Activated CD8-positive, alpha-beta memory T cell treated with anti-CD3 and anti-CD28 coated beads, Interleukin-2, amount 10 ng/mL, durations not matched to agents 7 days and 5 days (primary cell): ENCODE measurements at places on chromosomes 3 and 15.

DNA sequence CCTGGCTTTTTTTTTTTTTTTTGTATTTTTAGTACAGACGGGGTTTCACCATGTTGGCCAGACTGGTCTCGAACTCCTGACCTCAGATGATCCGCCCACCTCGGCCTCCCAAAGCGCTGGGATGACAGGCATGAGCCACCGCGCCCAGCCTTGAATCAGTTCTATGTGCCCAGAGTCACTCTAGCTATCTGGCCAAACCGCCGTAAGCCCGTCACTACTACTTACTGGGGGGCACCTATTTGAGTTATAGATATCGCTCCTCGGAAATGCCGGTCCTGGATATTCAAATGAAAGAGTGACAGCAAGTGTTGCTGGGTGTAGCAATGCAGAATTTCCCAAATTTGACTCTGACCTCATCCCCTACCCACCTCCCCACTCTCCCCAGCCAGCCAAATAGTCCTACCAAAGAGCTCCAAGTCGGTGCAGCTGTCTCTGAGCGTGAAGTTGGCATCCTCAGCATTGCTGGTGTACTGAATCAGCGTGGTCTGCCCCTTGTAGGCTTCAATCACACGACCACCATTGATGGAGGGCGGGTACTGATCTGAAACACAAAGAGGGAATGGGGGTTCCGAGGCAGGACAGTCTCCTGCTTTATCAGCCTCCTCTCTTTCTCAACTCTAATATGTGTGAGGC lies 38.1 kb downstream of the MUC20 start:
- DNase-seq = no peak

DNA sequence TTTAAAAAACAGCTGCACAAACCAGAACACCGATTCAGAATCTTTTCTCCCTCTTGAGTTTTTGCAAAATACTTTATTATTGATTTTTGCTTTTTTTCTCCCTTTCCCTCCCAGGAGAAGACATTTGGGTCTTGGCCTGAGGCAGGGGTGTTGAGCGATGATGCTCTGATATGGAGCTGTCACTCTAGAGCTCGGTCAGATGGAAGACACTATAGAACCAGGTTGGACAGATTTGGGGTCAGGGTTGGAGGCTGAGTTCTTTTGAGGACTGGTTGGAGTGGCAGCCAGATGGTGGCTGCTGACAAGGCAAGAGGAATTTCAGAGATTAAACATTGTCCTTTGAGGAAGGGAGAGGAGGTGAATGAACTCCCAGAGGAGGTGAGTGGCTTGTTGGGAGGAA lies 16.9 kb downstream of the CDAN1 start:
- DNase-seq = no peak

GRCh38 chr3:8491271-8492144 lies 10.1 kb upstream of the LMCD1 start:
- DNase-seq = no peak

DNA sequence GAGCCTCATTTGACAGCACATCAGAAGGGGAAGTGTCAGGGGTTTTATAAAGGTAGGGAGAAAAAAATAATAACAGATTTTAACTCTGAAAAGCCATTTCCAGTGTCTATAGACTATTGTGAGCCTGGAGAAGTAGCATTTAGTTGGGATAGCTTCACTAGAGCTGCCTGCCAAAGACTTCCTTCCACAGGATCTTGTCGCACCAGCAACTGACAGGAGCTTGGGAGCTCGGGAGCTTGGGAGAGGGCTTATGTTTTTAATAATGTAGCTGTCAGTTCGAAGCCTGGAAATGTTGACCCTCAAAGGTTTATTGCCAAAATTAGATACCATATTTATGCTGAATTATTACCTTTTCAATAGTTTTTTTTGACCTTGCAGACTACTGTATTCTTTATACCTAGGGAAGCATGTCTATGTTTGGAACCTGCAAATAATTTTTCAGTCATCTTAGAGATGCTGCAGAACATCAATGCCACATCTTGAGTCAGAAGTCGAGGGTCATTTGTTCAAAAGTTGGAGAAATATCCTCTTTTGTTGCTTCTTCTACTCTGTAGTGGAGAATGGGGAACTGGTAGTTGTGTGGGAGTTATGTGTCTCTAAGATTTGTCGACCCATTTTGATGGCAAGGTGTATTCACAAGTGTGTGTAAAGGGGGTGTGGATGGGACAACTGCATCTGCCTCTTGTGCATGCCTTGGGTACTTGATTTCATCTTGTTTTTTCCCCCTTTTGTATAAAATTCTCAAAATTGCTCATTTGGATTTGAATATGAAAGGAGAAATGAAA lies 41.7 kb downstream of the ARPP21 start:
- DNase-seq = no peak

DNA sequence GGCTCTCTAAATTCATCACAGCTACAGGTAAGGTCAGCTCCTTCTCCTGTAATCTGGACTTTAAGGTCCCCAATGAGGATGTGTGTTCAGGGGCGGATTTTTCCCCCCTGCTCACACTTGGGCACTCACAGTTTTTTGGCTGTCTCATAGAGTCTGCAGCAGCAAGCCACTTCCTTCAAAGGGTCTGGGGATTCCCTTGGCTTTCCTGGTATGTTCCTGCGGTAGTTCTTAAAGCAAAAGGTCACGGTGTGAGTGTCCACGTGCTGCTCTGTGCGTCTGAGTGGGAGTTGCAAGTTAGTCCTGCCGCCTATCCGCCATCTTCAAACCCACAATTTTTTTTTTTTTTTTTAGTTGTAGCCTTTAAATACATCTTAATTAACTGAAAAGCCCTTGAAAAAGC lies 15.4 kb upstream of the CFAP20DC start:
- no peak for DNase-seq

- DNase-seq = no peak
Observed at GRCh38 chr3:5388091-5388490, 200.6 kb downstream of the EDEM1 start.

DNA sequence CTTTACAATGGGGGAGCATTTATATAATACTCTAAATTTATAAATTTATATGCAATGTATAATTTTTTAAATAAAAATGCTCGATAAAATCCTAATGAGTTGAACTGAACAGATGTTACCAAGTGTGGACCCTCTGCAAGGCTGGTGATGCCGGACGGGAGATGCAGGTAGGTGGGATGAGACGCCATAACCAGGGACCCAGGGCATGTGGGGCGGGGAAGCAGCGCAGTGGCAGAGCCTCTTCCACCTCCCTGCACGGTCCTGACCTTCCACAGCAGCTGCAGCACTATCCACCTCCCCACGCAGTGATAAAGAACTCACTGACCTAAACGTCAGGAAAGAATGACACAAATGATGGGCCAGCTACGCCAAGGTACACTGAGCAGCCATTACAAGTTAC lies 12.8 kb downstream of the PCSK6 start:
- no peak for DNase-seq

DNA sequence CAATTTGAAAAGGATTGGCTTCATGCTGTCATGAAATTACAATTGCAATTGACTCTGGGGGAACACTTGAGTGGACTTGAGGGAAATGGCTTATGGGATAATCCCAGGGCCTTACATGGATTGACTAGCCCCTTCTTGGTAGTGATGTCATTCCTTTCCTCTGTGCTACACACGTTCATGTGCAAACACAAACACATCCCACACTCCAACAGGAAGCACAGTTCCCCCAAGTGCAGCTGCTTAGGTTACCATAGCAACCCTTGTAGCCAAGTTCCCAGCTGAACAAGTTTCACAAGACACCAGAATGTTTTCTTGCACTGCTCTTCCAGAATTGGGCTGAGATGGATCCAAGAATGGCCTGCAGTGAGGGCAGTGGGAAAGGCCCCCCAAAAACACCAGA lies 217.0 kb downstream of the ZNF621 start:
- DNase-seq = no peak

DNA sequence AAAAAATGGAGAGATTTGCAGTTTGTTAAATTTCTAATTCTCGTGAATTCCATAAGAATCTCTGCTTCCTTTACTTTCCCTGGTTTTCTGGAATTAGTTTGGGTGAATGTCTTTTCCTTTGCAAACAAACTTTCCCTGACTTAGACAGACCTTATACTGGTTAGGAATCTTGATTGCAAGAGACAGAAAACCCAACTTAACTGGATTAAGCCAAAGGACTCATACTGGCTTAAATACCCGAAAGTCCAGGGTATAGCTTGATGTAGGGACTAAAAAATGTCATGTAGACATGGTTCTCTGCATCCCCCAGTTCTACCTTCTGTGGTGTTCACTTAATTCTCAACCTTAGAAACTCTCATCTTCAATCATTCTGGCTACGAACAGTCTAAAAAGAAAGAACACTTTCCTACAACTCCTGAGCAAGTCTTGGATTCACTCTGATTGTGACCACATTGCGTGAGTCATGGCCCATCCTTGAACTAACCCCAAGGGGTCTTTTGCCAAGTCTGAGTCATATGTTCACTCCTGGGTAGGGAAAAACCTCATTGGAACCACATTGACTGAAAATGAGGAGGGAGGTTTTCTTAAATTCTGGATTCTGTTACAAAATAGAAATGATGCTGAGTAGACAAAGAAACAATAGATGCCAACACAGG lies 136.0 kb upstream of the DAZL start:
- DNase-seq = no peak

DNA sequence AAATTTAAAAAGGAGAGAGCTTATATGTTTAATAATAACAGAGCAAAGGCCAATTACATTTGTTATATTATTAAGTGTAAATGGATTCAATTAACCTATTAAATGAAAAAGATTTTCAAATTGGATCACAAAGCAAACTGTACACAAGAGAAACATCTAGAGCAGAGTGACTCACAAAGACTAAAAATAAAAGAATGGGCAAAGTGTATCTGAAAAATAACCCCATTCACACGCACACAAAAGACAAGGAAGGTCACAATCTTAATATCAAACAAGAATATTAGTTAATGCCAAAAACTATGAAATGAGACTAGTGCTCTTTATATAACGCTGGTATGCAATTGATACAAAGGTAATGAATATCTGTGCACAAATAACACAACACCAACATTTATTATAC lies 65.7 kb downstream of the MOBP start:
- no peak for DNase-seq

DNA sequence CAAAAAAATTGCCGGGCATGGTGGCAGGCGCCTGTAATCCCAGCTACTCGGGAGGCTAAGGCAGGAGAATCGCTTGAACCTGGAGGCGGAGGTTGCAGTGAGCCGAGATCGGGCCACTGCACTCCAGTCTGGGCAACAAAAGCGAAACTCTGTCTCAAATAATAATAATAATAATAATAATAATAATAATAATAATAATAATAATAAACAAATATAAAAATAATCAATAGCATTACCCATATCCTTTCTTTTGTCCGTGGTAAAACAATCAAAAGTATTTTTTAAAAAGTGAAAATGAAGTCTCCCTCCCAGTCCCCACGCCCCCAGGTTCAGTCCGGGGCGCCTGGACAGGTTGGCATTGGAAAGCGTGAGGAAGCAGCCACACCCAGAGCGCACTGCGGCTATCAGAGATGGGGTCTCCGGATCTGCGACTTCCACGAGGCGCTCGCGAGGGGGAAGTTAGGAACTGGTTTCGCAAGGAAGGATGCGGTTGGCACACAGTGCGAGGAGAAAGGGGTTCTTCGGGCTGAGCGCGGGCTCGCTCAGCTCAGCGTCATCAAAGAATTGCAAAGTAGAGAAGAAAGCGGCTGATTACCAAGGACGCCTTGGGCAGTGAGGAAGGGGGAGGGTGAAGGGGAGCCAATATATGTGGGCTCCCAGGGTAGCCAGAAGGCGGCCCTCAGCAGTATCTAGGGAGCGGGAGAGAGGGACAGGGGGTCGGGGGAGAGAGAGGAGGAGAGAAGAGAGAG lies 69.5 kb upstream of the EPHB3 start:
- no peak for DNase-seq

- DNase-seq = no peak
Observed at GRCh38 chr3:58346368-58346767, 13.7 kb downstream of the PXK start.

DNA sequence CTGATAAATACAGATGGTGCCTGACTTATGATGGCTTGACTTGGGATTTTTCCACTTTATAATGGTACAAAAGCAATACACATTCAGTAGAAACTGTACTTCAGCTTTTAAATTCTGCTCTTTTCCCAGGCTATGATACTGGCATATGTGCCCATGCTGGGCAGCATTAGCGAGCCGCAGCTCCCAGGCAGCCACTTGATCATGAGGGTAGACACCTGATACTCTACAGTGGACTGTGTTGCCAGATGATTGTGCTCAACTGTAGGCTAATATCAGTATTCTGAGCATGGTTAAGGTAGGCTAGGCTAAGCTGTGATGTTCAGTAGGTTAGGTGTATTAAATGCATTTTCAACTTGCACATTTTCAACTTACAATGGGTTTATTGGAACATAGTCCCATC lies 17.7 kb upstream of the FEM1B start:
- no peak for DNase-seq

DNA sequence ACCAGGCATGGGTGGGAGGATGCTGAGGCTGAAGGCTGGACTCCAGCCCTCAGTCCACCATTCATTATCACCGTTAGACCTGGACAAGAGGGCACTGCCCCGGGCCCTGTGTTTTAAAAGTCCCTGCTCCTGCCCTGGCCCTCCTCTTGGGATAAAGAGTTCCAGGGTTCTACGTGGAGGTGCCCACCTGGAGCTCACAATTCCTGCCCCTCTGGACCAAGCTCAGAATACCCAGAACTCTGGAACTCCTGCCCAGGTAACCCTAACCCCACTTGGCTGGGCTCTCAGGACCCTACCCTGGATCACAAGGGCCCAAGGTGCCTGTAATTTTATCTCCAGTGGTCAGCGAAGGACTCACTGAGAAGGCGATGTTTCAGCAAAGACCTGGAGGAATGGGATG lies 1.2 kb downstream of the CALML4 start:
- DNase-seq = no peak

DNA sequence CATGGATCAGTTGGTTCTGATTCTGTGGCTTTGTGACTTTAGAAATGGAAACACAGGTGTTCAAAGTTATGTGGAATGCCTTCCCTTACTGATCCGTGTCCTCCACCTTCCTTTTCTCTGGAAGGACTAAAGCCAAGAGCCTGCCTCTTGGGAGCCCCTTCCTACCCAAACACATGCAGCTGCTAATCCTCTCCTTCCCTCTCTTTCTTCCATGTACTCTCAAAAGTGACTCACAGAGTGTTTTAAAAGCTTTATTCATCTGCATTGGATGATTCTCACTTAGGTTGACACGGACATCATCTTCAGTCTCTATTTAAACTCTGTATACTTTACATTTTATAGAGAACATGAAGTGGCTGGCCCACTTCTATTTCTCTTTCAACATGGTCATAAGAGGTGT lies 856.5 kb upstream of the ARPP21 start:
- no peak for DNase-seq

DNA sequence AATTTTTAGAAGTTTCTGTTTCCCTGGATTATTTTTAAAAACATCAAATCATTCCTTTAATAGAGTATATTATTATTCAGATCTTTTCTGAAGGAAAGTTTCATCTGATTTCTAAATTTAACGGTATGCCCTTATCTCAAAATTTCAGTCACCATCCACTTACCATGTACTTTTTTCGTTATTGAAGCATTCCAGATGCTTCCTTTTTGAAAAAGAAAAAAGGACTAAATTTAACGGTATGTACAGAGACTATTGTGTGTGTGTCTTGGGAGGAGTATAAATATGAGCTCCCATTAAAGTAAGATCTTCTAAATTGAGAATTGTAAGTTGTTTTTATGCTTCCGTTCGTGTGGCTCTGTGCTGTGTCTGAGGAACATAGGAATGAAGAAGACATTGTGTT lies 517.4 kb upstream of the GOLIM4 start:
- no peak for DNase-seq

- DNase-seq = no peak
Observed at GRCh38 chr3:7205535-7205934, 344.6 kb downstream of the GRM7 start.
